Activated T-helper 1 cell treated with anti-CD3 and anti-CD28 coated beads, Interleukin-2, amount 50 U/mL, for 16 hours (primary cell): ENCODE measurements at places on chromosomes 12 and 14.
A peak's percentile ranks its signal among the peaks of the same experiment; 100 is the strongest.

- DNase-seq: no peak
Observed at GRCh38 chr14:40870252-40870651, 736.4 kb upstream of the LRFN5 start.

DNA sequence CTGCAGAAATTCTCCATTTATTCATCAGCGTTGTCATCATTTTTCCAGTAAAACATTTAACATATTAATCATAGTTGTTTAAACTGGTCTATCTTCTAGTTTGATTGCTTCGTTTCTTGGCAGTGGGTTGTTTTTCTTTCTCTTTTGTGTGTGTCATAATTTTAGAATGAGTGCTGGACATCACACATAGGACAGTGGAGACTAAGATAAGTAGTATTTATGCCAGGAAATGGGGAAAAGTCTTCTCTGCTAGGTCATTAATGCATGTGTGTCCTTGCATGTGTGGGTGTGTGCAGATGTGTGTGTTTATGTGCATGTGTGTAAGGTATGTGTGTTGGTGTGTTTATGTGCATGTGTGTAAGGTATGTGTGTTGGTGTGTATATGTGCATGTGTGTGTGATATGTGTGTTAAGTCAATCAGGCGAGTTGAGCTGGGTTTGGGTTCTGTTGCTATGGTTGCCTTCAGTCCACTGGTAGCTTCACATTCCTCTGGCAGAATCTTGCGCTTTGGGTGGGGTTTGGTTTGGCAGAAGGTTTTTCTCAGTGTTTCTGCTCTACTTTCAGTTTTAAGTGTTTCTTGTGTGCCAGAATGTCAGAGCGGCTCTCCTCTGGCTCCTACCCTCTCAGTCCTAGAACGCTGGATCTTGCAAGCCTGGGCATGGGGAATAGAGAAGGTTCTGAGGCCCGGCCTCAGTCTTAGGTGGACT, 7.8 kb upstream of the ADGRD1 start:
- DNase-seq: no peak

- no peak for DNase-seq
Observed at GRCh38 chr12:26473291-26473690, 277.9 kb downstream of the SSPN start.

DNA sequence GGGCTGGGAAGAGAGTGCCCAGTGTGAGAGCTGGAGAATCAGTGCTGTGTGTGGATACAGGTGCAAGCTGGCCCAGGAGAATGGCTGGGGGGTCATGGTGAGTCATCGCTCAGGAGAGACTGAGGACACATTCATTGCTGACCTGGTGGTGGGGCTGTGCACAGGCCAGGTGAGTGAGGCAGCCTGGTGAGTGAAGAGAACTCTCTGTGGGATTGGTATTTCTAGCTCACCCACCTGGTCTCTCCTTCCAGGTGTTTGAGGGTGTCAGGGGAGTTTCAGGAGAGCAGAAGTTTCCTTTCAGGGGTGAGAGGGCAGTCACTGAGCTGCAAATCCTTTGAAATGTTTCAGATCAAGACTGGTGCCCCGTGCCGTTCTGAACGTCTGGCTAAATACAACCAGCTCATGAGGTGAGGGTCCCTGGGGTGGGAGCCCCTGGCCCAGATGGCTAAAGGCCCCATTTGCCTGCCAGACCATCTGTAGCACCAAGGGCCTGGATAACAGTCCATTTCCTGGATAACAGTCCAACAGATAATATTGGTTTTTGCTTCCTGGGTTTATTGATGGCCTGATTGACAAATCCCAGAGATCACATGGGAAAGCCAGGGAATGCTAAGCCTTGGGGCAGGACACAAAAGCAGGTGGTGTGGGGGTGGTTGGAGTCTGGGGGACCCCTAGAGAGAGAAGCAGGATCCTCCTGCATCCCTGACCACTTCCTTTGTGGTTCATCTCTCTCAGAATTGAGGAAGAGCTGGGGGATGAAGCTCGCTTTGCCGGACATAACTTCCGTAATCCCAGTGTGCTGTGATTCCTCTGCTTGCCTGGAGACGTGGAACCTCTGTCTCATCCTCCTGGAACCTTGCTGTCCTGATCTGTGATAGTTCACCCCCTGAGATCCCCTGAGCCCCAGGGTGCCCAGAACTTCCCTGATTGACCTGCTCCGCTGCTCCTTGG, 5.5 kb upstream of the ATN1 start:
- DNase-seq: no peak

DNA sequence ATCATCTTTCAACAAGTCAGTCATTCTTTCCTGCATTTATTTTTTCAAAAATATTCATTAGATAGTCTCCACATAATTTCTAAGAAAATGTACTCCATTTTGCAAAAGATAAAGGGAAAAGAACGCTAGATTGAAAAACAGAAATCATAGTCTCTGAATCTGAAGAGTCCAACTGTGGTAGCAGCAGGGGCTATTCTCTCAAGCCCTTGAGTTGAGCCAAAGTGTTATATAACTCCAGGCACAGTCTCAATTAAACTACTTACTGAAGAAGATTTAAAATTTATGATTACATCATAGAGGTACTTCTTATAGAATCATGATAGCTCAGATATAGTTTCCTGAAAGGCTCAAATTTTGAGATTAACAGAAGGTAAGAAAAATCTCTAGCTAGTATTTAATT, 5.8 kb downstream of the LDHB start:
- no peak for DNase-seq

- peak; percentile 32 for DNase-seq
Observed at GRCh38 chr12:64665514-64665913, 55.2 kb downstream of the RASSF3 start.
